Kidney glomerular epithelial cell (primary cell): ENCODE measurements at places on chromosomes 7 and 10.

DNA sequence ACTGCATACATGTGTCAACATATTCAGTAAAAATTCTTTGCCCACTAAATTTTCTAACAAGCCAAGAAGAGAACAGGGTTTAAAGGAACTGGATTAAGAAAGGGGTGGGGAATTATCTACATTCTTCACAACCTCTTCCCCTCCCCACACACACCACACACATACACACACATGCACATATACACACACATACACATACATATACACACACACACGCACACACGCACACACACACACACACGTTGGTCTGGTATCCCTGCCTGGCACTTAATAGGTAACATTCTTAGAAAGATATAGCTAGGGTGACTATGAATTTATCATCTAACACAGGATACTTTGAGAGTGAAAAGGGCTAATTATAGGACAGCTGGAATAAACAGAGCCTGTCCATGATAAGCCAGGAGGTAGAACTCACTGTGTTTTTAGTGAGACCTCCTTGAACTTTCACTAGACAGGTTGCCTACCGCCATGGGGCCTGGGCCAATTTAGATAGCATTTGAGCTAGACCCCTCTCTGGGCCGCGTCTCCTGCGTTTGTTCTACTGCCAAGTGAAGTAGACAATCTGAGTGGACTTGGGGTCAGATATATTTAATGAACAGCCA lies 33.1 kb upstream of the EPC1 start:
- no peak for DNase-seq

DNA sequence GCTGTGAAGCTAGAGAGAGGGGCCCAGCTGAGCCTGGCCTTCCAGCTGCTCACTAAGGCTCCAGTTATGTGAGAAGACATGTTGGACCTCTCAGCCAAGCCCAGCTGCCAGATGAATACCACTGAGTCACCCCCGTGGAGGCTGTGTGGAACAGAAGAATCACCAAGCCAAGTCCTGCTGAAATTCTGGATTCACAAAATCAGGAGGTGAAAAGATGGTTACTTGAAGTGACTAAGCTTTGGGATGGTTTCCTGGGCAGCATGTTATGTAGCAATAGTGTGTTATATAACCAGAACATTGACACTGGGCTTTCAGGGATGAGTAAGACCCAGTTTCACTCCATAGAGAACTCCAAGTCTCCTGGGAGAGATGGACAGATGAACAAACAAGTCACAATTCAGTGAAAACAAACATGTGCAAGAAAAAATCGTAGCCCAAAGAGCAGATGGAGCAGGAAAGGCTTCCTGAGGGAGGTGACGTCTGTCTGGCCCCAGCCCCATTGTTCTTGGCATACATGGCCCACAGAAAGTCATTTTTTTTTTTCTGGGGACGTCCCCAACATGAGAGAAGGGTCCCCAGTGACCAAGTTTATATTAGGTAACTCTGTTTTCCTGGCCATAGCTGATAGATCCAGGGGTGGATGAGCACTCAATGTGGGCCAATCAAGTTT lies 64.1 kb upstream of the PDZD8 start:
- peak; percentile 10 for DNase-seq

- no peak for DNase-seq
Observed at GRCh38 chr10:80100861-80101695, 22.6 kb downstream of the TMEM254 start.

GRCh38 chr10:120734483-120735078 lies 116.6 kb upstream of the WDR11 start:
- DNase-seq, result no peak

DNA sequence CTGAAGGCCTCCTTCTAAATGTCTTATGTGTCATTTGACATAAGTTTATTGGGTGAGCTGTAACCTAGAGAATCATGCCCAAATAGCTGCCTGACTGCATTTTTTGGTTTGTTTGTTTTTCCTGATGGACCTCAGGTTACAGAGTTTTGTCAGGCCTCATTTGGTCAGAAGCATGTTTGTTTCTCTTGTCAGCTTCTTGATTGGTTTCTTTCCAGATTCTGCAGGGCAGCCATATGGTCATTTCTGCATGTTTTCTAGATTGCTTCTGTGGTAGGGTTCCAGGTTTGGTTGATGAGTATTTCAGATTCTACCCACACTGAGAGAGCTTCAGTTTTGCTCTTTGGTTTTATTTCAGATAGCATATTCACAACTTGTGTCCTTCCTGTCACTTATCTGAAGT lies 28.0 kb downstream of the GLCCI1 start:
- no peak for DNase-seq

- peak; percentile 59 for DNase-seq
Observed at GRCh38 chr7:134991469-134992339, 5.4 kb downstream of the AGBL3 start.

DNA sequence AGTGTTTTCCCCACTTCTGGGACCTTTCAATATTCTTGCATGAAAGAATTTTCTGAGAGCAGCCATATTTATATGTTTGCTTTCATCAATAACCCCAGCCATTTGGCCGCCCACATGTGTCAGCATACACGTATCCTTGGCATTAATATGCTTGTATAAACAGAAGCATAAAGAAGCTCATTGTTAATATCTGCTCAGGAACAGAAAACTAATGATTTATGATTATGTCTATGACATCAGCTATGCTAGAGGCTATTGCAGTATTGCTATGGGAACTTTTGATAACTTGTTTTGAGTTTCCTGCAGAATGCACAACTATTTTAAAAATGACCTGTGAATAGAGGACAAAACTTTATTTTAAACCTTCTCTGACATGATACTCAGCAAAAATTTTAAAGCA lies 300.9 kb upstream of the MTPN start:
- DNase-seq, result no peak

GRCh38 chr7:99975782-99976521 lies at the start of gene AZGP1:
Gene AZGP1, minus strand, starts transcription at chr7:99976031. Its CDS starts 11 bp downstream, at chr7:99976020.
- DNase-seq, result no peak

- no peak for DNase-seq
Observed at GRCh38 chr7:99047526-99048077, 96.3 kb downstream of the SMURF1 start.

DNA sequence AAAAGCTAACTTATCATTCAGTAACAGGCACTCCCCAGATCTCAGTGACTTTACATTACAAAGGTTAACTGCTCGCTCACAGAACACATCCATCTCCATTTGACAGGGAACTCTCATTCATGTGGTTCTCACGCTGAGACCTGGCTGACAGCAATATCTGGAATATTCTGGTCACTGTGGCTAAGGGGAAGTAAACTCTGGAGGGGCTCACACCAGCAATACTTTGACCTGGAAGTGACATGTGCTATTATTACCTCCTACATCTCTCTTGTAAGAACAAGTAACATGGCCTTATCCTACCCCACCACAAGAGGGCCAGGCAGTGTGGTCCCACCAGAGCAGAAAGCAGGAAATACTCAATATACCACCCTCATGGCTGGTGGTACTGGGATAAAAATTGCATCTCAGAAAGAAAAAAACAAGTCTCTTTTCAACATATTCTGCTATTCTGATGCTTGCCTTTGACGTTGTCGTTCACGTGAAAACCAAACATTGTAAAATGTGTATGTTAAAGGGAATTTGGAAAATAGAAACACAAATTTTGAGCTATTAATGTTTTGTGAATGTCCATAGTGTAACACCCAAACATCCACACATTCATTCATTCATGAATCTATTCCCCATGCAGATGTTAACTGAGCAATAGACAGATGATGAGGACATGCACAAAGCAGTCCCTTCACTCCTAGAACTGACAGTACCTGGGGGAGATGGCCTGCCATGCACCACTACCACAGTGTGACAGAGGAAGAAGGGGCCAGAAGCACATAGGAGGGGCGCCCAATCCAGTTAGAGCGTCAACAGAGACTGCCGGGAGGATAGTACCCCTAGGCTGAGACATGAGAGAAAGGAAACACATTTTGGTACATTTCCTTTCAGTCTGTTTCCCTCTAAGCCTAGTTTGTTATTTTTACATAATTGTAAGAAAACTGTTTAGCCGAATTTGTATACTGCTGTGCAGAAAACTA lies 166.0 kb upstream of the SP4 start:
- DNase-seq, result no peak

GRCh38 chr10:117716889-117717288 lies 174.3 kb downstream of the EMX2 start:
- no peak for DNase-seq

DNA sequence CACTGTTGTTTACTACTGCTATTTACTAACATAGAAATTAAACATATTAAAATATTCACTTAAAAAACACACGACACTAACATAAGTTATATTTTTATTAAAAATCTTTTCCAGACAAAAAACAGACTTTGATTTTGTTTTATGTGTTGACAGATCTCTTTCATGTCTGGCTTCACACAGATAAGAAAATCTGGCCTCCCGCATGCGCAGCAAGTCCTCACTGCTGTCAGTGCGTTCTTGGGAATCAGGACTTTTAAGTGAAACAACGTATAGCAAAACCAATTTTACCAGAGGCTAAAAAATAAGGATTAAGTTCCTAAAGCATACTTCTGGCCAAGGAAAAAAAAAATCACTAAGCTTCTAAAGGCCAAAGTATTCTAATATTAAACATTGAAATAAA lies 1.2 kb upstream of the IDI1 start:
- DNase-seq, result no peak

- DNase-seq, result no peak
Observed at GRCh38 chr7:87004956-87005355, 54.5 kb downstream of the ELAPOR2 start.

- no peak for DNase-seq
Observed at GRCh38 chr10:128156999-128157755, 31.0 kb upstream of the MKI67 start.

GRCh38 chr10:114087655-114088054 lies 44.0 kb downstream of the ADRB1 start:
- no peak for DNase-seq

GRCh38 chr10:48796713-48797245 lies 112.1 kb downstream of the WDFY4 start:
- no peak for DNase-seq

DNA sequence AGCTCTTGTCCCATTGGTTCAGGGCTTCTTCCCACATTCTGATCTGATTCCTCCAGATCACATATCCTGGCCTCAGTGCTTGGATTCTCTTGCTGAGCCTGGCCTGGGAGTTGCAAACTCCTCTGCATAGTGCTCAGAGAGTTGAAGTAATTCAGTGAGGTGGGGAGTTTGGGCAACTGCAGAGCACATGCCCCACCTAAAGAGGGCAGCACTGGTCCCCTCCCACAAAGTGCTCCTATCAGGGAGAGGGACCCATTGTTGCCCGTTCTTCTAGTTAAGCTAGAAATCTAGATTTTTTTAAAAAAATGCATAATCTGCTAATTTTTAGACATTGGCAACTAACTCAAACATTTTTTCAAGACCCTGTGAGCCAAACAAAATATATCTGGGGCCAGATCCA lies 45.1 kb downstream of the CHN2 start:
- no peak for DNase-seq

GRCh38 chr10:12218991-12219390 lies 23.0 kb downstream of the CDC123 start:
- no peak for DNase-seq

DNA sequence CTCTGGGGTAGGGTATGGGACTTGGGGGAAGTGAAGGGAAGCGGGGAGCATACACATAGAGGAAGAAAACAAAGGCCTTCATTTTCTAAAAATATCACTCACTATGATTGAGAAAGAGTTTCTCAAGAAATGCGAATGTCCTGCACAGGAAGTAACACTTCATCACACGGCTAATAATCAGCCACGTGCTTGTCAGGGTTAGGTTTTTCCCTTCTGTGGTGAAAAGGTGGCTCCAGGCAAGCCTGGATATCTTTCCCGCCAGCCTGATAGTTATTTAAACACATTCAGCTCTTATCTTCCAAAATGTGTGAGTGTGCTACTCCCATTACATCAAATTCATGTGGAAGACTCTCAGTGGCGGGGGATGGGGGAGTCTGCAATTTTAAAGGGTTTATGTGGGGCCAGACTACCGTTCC lies 166.4 kb upstream of the ADO start:
- no peak for DNase-seq

- no peak for DNase-seq
Observed at GRCh38 chr7:44434201-44434600, 56.3 kb downstream of the NUDCD3 start.

DNA sequence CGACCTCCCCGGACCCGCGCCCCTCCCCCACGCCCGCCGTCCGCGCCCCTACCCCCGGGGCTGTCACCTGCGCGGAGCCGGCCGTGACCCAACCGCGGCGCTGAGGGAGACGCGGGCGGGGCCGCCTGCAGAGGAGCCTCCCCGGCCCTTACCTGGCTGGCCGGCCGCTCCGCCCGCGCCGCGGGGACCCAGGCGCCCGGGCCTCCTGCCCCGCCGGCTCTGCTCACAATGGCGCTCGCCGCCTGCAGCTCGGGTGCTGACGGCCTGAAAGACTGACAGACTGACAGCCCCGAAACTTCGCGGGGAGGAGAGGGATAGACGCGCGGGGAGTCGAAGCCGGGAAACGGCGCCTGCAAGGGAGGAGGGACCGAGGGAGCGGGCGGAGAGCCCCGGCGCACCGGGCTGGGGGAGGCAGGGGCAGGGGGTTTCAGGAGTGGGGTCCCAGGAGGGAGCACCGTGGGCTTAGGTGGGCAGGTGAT lies 393 bp downstream of the ZNF467 start:
- no peak for DNase-seq

DNA sequence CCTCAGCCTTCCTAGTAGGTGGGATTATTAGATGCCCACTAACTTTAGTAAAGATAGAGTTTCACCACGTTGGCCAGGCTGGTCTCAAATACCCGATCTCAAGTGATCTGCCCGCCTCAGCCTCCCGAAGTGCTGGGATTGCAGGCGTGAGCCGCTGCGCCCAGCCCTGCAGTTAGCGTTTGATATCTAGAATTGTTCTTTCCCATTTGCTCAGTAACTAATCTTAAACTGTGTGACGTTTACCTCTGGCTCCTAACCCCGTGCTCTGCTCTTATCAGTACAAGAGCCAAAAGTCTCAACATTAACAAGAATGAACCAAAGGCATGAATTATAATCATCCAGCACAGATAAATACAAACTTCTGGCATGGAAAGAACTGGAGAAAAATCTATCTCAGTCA lies 47.4 kb downstream of the IGF2BP3 start:
- DNase-seq, result no peak

DNA sequence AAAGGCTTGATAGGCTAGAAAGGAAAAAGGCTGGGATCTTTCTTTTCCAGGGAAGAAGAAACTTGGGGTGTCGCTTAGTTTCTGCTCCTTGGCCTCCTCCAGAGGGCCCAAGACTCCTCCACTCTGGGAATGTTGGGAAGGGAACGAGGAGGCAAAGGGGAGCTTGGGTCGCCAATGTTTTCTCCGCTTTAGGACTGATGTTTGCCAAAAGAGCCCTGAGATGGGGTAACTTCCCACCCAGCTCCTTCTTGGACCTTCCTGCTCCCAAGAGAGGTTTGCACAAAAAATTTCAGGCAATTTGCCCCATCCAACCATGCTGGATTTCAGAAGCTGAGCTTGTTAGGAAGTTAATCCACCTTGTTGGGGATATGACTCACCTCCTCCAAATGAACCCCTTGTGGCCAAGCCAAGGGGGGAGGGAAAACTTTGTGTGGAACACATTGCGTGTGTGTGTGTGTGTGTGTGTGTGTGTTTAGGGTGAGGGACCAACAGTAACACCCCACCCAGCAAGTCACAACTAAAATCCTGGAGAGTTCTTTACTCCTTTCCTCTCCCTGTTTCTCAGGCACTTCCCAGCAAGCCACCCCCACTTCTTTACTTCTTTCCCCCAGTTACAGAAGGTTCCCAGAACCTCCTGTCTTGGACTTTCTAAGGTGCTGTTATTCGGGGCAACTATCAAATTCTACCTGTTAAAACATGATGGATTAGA lies 8.7 kb upstream of the HOXA2 start:
- DNase-seq, result no peak
